Hematopoietic multipotent progenitor cell treated with erythropoietin and hydrocortisone succinate and interleukin-3 and kit ligand, for 6 days (in vitro differentiated cells): ENCODE measurements at places on chromosomes 6 and 20.

- no peak for DNase-seq
Measured at GRCh38 chr20:3987296-3987695, 28.1 kb downstream of the RNF24 start.

DNA sequence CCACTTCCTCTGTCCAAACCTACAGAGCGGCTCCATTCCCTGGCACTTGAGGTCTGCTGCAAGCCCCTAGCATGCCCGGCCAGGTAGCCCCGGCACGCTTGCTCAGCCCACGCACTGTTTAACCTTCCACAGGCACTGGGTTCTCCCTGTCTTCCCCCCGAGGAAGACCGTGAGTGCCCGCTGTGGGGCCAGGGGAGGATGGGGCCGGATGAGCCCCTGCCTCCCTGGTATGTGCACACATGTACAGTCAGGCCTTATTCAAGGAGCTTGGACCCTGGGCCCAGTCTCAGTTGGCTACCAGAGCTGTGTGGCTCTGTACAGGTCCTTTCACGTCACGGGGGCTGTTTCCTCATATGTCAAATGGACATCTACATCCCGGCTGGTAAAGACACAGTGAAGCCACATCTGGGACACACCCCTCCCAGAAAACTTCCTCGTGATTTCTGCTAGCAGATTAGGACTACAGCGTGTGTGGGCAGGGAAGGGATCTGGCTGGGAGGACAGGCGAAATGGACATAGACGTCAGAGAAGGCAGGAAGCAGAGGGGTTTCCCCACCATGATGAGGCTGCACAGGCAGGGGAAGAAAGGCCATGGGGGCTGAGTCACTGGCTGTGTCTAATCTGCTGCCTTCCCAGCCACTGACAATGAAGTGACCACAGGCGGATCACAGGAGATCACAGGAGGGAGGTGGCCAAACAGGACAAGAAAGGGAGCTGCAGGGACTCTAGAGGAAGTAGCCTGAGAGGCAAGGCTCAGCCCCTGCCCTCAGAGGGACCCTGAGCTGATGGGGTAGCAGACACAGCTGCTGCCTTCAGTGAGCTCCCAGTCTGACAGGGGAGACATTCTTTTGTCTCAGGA is 62.9 kb downstream of the MRPL14 start:
- DNase-seq, result peak; percentile 67

- DNase-seq, result no peak
Measured at GRCh38 chr6:117276778-117277316, 11.5 kb downstream of the VGLL2 start.

- DNase-seq, result no peak
Measured at GRCh38 chr20:49865559-49865958, 49.8 kb downstream of the SPATA2 start.

- DNase-seq, result no peak
Measured at GRCh38 chr20:62979876-62980373, 26.8 kb downstream of the BHLHE23 start.

- DNase-seq, result peak; percentile 73
Measured at GRCh38 chr6:658244-658643, 1.3 kb upstream of the HUS1B start.

- no peak for DNase-seq
Measured at GRCh38 chr6:138597336-138597735, 98.0 kb upstream of the NHSL1 start.

- no peak for DNase-seq
Measured at GRCh38 chr20:58128635-58129625, 99.5 kb downstream of the ANKRD60 start.

GRCh38 chr6:94956910-94957309 is 620.4 kb upstream of the MANEA start:
- DNase-seq, result no peak

DNA sequence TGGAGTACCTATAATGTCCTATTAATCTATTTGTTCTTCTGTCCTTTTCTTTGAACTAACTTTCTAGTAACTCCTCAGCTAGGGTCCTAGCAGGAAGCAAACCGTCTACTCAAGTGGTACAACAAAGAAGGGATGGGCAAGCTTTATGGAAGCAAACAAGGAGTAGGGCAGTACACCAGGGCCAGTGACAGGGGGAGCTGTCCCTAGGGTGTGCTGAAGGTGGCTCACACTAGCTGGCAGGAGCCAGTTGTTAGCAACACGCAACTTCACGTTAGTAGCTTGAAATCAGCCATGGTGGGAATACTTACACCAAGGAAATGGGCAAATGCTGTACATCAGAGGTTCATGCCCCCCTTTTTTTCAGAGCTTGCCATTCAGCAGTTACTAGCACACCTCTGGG is 74.0 kb upstream of the EYA2 start:
- no peak for DNase-seq

DNA sequence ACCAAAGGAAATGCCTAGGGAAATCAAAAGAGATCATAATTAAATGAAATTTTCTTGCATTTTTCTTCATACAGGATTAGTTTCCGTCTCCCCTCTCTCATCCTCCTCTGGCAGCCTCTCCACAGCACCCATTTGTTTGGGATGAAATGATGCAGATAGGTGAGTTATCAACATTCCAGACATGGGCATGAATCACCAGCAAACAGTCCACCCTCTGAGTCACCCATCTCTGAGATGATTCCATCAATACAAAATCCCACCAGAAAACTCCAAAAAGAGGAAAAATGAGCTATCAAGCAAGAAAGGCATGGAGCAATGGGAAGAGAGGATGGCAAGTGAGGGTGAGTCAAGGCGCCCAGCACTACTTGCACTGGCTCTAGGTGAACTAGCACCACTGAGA is 11.4 kb downstream of the MC3R start:
- no peak for DNase-seq

GRCh38 chr6:93749191-93749590 is 329.8 kb upstream of the EPHA7 start:
- DNase-seq, result no peak

- DNase-seq, result no peak
Measured at GRCh38 chr6:16725145-16725864, 36.0 kb downstream of the ATXN1 start.

- DNase-seq, result peak; percentile 65
Measured at GRCh38 chr6:146950351-146950835, 253.8 kb upstream of the STXBP5 start.

DNA sequence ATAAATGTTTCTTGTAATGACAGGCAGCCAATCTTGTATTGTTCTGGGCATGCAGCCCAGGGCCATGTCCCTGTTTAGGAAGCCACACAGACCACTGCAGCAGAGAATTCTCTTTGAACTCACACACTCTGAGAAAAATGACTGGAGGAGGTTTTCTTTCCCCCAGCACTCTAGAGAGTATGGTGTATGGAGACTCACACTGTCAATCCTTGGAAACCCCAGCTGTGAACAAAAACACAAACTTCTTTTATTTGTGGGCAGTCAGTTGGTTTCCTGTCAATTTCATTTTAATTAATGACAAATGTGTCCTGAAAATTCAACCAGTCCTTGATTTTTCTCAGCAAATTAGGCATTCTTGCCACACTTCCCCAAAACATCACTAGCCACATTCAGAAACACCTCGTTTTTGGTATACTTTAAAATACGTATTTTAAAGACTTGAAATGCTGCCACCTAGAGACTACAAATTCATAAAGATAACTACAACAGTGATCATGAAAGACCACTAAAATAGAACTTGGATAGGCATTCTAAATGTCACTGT is 52.9 kb upstream of the UFL1 start:
- DNase-seq, result peak; percentile 55

DNA sequence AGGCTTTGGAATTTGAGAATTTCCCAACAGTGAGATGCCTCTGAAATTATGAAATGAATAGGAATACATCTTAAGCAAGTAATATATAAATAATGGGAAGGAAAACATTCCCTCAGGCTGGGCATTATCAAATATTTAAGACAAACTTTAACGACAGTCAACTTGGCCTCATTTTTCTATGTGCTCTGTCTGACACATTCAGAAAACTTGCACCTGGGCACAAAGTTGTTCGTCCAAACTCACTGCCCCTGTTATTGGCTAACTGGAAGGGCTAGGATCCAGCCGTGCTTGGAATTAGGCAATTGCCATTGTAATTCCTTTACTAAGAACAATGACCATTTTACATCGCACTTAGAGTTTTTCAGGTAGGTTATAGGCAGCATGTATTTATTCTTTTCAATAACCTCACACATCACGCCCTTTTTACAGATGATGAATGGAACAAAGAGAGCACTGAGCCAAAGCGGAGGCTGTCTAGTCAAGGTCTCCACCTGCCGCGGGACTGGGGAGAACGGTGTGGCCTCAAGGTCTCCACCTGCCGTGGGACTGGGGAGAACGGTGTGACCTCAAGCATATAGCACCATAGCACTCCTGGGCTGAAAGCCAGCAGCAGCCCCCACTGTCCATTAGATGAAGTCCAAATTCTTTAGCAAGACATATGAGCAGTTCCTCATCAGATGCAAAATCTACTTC is 40.7 kb upstream of the FOXQ1 start:
- no peak for DNase-seq

DNA sequence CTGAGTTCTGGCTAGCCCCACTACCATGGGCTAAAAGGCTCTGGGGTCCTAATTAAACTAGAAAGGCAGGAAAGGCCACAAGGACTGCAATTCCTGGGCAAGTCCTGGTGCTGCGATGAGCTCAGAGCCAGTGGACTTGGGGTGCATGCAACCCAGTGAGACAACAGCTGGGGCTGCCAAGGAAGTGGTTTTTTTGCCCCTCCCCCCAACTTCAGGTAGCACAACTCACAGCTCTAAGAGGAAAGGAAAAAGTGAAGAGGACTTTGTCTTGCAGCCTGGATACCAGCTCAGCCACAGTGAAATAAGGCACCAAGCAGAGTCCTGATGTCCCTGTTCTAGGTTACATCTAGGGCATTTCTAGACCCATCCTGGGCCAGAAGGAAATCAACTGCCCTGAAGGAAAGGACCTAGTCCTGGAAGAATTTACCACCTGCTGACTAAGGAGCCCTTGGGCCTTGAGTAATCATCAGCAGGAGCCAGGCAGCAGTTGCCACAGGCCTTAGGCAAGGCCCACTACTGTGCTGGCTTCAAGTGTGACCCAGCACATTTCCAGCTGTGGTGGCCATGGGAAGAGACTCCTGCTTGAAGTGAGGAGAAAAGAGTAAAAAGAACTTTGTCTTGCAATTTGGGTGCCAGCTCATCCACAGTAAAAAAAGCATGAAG is 358.4 kb downstream of the BTBD3 start:
- no peak for DNase-seq

GRCh38 chr20:25196786-25197120 is 1.2 kb downstream of the ENTPD6 start:
- peak; percentile 16 for DNase-seq

DNA sequence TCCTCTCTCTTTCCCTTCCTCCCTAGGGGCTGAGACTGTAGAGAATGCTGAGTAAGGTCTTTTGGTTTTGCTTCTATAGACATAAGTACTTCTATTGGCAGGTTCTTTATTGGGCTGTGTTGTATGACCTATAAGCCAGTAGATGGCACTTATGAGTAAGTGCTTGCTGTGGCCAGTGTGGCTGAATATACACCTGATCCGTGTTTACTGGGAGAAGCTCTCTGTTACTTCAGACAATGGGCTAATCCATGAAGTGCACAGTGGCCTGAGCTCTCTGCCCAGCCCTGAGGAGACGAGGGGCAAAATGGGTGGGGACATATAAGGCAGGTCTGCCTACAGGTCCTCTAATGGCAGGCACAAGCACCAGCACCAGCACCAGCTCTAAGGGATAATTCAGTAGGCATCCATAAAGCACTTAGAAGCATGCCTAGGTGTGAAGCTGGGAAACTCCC is 610.3 kb downstream of the RNF144B start:
- DNase-seq, result peak; percentile 66

DNA sequence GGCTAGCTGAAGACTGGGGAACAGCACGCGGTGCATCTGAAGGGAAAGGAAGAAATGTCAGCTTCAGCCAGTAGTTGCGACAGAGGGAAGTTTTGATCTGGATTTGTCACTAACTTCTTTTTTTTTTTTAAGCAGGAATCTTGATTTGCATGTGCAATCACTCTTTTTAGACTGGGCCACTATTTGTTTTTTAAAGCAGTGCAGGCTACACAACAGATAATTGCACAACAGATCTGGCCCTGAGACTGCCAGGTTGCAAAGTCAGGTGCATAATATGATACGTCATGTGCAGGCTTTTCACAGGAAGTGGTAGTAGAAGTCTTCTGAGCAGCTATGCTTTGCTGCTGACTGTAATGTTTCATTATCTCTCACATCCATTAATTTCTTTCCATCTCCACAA is 13.5 kb downstream of the PFDN4 start:
- no peak for DNase-seq

DNA sequence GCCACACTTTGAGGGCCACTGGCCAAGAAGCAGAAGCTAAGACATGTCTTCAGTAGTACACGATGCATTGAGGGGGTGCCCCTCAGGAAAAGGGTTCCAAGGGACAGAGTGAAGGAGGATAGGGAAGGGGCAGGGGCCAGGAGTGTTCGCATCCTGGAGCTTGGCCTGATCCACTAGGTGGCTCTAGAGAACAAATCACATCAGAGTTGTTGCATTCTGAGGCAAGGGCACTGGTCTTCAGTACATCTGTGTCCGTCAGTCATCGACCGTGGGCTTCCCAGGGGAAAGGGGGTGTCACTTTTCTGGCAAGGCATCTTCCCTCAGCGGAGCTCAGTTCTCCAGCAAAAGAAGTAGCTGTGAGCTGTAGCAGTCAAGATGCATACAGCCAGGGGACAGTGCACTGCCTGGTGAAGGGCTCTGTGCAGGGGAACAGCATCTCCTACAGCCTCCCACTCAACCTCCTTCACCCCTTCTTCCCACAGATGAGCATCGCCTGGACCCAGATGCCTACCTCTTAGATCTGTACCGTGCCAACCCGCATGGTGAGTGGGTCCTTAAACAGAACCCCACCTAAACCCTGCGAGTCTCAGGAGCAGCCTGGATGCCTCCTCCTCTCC is 47.8 kb downstream of the ARHGAP40 start:
- DNase-seq, result peak; percentile 59

- DNase-seq, result no peak
Measured at GRCh38 chr6:15952231-15953151, 176.4 kb upstream of the MYLIP start.

DNA sequence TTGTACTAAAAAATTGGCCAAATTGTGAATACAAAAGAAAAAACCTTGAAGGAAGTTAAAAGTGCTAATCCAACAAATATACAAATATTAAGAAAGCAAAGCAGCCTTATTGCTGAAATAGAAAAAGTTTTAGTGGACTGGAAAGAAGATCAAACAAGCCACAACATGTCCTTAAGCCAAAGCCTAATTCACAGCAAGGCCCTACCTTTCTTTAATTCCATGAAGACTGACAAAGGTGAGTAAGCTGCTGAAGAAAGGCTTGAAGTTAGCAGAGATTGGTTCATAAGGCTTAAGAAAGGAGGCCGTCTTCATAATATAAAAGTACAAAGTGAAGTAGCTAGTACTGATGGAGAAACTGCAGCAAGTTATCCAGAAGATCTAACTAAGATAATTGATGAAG is 53.5 kb downstream of the TINAG start:
- DNase-seq, result no peak

GRCh38 chr6:19535351-19535750 is 301.8 kb upstream of the ID4 start:
- DNase-seq, result no peak

- no peak for DNase-seq
Measured at GRCh38 chr20:1934156-1934555, 38.9 kb downstream of the SIRPA start.

- DNase-seq, result no peak
Measured at GRCh38 chr6:89887452-89888137, 6.7 kb upstream of the GJA10 start.

GRCh38 chr20:57618091-57618763 is 2.0 kb downstream of the ZBP1 start:
- DNase-seq, result no peak

- peak; percentile 65 for DNase-seq
Measured at GRCh38 chr6:156131221-156131903, 645.8 kb upstream of the ARID1B start.
